A549 treated with RU486 at 1 μM for 4 hours (cell line): ENCODE measurements at places on chromosomes 1 and 21. TPM values are rescaled to one million over a fixed set of nuclear protein-coding genes. Genes with fewer than 3 reads are reported as not detected.

KRTAP11-1 gene
- not detected in 5 replicates for total RNA-seq

RAB25 gene
- 0.24 TPM in 1 of 5 replicates, not detected in the others for total RNA-seq

MPZ gene
- total RNA-seq = 0.17 to 0.35 TPM (median 0.30 TPM) in 5 replicates

TMPRSS3 gene
- total RNA-seq = 0.10 to 0.53 TPM (median 0.24 TPM) in 4 of 5 replicates, not detected in the other

ATP1A4 gene
- not detected in 5 replicates for total RNA-seq

OR1C1 gene
- not detected in 5 replicates for total RNA-seq

ANXA9 gene
- total RNA-seq = 0.54 to 1.3 TPM (median 0.70 TPM) in 5 replicates

MTARC1 gene
- 11.3 to 13.1 TPM (median 12.3 TPM) in 5 replicates for total RNA-seq

ZNF697 gene
- 1.3 to 2.1 TPM (median 1.9 TPM) in 5 replicates for total RNA-seq

ARHGEF11 gene
- total RNA-seq = 17.1 to 19.2 TPM (median 19.0 TPM) in 5 replicates

SMYD3 gene
- total RNA-seq = 12.6 to 14.0 TPM (median 13.5 TPM) in 5 replicates

HHAT gene
- total RNA-seq = 1.7 to 2.2 TPM (median 1.8 TPM) in 5 replicates

ZNF593OS gene
- total RNA-seq = 0.36 TPM in 1 of 5 replicates, not detected in the others

B3GALT2 gene
- total RNA-seq = not detected in 5 replicates

TRAF3IP3 gene
- total RNA-seq = not detected in 5 replicates

REG4 gene
- total RNA-seq = not detected in 5 replicates

OLFML3 gene
- total RNA-seq = 3.7 to 4.8 TPM (median 4.0 TPM) in 5 replicates

TINAGL1 gene
- total RNA-seq = 0.69 to 1.2 TPM (median 0.74 TPM) in 5 replicates

SPRR2A gene
- total RNA-seq = not detected in 5 replicates

ALX3 gene
- not detected in 5 replicates for total RNA-seq

CHRNB2 gene
- total RNA-seq = 0.27 to 0.48 TPM (median 0.37 TPM) in 5 replicates

KRTAP19-1 gene
- not detected in 5 replicates for total RNA-seq

NUCKS1 gene
- 87.7 to 151 TPM (median 133 TPM) in 5 replicates for total RNA-seq

FAM177B gene
- not detected in 5 replicates for total RNA-seq

GPR153 gene
- total RNA-seq = 0.64 to 1.4 TPM (median 1.1 TPM) in 5 replicates

TMEM201 gene
- total RNA-seq = 11.0 to 15.2 TPM (median 14.7 TPM) in 5 replicates

ADAMTS4 gene
- total RNA-seq = not detected in 5 replicates

NECTIN4 gene
- 1.5 to 2.2 TPM (median 1.9 TPM) in 5 replicates for total RNA-seq

LAMTOR5 gene
- 149 to 189 TPM (median 182 TPM) in 5 replicates for total RNA-seq

OR10J1 gene
- not detected in 5 replicates for total RNA-seq

SCYL3 gene
- total RNA-seq = 2.8 to 3.3 TPM (median 3.1 TPM) in 5 replicates

PLPPR5 gene
- total RNA-seq = not detected in 5 replicates

LCE6A gene
- total RNA-seq = not detected in 5 replicates

S100A8 gene
- total RNA-seq = not detected in 5 replicates

COL6A2 gene
- total RNA-seq = 13.4 to 17.7 TPM (median 15.2 TPM) in 5 replicates

OR2L13 gene
- total RNA-seq = not detected in 5 replicates

ZNF683 gene
- not detected in 5 replicates for total RNA-seq

CLDN14 gene
- 0.10 to 0.21 TPM (median 0.21 TPM) in 3 of 5 replicates, not detected in the others for total RNA-seq

FALEC gene
- 0.29 to 0.46 TPM in 2 of 5 replicates, not detected in the others for total RNA-seq

ACTA1 gene
- 0.09 to 0.29 TPM (median 0.13 TPM) in 5 replicates for total RNA-seq

FCRL6 gene
- total RNA-seq = not detected in 5 replicates

SEMA4A gene
- total RNA-seq = 0.17 to 0.53 TPM (median 0.44 TPM) in 5 replicates

C1orf94 gene
- total RNA-seq = not detected in 5 replicates

PRDM16 gene
- total RNA-seq = 0.09 to 0.37 TPM (median 0.13 TPM) in 5 replicates

SPATA46 gene
- total RNA-seq = not detected in 5 replicates

LRRC71 gene
- total RNA-seq = 0.13 to 0.48 TPM (median 0.22 TPM) in 5 replicates

SPOCD1 gene
- total RNA-seq = 4.5 to 7.8 TPM (median 6.5 TPM) in 5 replicates

SH3BGR gene
- 0.65 to 1.5 TPM (median 0.84 TPM) in 5 replicates for total RNA-seq

PRAMEF26 gene
- total RNA-seq = not detected in 5 replicates

EFNA4 gene
- total RNA-seq = 7.2 to 9.3 TPM (median 7.9 TPM) in 5 replicates

FAM151A gene
- total RNA-seq = not detected in 5 replicates

RGS8 gene
- not detected in 5 replicates for total RNA-seq
